ENCODE measurements at places on chromosomes 1 and 21. TPM values are rescaled to one million over a fixed set of nuclear protein-coding genes. Genes with fewer than 3 reads are reported as not detected.

DNA sequence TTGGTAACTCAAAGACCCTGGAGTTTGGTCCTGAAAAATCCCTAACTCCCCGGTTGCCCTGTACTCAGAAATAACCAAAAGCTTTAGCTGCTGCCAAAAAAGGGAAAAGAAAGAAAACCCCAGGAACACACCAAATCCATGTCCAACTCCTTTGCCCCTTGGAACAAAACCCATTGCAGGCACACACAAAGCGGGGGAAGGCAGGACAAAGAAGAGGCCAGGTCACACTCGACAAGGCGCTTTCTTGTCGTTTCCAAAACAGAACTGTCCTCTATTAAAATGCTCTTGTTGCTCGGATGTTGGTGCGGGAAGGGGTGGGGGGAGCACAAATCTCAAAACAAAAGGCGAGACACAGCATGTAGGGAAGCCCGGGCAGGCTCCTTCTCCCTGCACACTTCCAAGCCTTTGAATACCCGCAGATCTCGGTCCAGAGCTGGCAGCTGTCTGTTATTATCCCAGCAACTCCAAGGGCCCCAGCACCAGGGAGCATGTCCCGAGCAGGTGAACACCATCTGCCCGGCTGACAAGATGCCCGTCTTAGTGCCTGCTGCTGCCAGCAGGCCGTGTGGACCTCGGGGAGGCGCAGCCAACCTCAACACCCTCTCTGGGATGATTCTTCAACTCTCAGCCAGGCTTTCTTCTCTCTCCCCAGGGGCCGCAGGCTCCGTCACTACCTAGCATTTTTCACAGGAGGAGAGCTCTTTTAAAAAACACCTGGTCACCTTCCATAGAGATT lies 96.4 kb downstream of the SSBP3 start:
- DNase-seq: peak; percentile 78

DNA sequence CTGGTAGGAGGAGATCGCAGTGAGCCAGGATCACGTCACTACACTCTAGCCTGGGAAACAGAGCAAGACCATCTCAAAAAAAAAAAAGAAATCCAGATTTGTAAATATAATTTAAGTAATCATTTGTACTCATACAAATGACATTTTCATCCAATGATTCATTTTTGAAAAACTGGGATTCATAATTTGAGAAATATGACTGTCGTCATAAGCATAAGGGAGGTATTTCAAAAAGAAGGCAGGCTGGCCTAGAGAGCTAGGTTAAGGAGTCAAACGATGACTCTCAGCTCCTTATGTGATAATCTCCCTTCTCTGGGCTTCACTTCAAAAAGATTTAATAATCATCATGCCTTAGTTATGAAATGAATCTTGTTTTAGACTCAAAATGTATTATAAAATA lies 2.3 kb downstream of the GART start:
- DNase-seq: no peak

GRCh38 chr1:221687836-221688487 lies 53.9 kb downstream of the DUSP10 start:
- peak; percentile 72 for DNase-seq

DNA sequence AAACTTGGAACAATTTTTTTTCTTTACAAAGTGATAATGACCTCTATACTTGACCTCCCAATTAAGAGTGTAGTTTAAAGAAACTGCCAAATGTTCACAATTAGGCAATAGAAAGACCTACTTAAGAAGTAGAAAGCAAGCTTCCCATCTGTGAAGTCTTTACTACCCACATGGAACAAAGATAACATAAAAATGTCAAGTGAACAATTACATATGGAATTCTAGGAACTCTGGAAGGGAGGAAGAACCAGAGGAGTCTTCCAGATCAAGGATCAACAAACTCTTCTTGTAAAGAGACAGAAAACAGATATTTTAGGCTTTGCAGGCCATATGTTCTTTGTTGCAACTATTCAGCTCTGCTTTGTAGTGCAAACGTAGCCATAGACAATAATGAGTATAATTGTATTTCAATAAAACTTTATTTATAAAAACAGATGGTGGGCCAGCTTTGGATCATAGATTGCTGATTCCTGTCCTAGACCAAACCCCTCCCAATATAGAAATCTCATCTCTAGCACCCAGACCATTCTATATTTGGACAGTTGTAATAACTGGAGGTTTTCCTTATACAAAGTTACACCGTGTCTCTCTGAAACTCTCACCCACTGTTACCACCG lies 68.4 kb upstream of the MAGI3 start:
- DNase-seq: no peak

- DNase-seq: no peak
Measured at GRCh38 chr1:203590603-203591002, 36.0 kb upstream of the ATP2B4 start.

DNA sequence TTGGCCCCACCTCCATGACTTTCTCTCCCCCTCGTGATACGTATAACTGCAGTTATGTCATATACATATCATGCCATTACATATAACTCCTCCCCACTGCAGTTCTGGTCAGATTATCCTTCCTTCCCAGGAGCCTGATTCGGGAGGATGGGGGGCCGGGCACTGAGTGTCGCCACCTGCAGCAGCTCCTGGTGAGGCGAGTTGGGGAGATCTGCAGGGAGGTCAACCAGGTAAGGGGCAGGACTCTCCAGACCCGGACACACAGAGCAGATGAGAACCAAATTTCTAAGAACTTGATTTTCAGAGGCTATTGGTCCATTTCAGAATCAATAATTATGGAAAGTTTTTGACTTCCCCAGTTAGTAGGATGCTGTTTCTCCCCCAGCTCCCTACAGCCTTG lies 19.5 kb downstream of the HYI start:
- no peak for DNase-seq

DNA sequence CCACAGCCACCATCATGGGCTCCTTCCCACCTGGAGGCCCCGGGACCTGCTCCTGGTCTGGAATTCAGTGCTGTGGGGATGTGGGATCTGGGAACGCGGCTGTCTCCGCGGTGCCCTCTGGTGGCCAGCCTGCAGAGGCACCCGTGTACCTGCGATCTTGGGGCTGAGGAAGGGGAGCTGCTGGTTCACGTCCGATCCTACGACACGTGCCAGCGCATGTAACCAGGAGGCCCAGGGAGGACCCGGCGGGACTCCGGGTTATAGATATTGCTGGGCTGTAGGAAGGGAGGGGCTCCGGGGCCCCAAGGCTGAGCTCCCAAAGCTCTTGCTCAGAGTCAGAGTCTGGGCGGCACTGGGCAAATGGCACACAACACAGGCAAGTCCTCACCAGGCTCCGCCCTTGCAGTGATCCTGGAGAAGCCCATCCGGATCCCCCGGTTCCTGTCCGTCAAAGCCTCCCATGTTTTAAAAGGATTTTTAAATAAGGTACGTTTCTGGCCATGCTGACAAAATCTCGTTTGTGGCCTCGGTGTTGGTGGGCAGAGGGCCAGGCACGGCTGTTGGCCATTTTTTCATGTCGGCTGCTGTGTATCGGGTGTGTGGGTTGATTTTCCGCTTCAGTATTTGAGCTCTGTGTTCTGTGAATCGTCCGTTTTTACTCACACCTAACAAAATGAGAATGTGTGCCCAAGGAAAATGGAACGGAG lies 20.1 kb downstream of the FAAP20 start:
- peak; percentile 84 for DNase-seq

GRCh38 chr1:114177282-114177681 lies 23.6 kb upstream of the SYT6 start:
- DNase-seq: no peak

DNA sequence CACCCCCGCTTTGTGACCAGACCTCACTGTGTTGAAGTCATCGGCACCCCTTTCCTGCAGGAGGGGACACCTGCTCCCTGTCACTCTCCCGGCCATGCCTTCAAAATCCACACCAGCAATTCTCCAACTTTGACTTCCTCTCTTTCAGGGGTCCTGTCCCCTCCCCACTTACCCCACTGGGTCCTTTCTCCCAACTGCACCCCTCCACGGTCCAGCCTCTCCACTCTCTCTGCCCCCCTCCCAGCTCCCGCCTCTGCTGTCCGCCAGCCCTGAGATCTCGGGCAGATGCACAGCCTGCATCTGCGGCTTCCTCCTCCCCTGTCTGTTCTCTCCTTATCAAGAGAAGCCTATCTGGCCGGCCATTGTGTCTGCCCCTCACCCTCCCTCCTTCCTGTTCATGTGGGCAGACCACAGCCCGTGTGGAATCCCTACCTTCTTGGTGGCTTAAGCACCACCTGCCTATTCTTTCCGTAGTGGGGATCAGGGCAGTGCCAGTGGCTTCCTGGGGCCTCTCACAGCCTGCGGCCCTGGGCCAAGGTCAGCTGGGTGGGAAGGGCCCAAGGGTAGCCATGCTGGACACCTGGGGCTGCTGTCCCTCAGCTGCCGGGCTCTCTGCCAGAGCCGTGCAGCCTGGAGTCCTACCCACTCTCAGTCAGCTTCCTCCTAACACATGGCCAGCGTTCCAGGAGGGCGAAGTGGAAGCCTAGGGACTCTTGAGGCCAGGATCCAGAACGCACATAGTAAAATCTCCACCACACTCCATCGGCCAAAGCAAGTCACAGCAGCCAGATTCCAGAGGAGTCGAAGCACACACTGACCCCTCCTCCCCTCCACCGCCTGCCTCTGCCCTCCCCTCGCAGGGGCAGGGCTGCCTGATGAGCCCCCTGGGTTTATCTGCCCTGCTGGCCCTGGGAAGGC lies 5.1 kb upstream of the HES4 start:
- DNase-seq: peak; percentile 83

- no peak for DNase-seq
Measured at GRCh38 chr1:212873518-212873917, 15.4 kb downstream of the FLVCR1 start.

The FAM131C gene
- 0.72 TPM for total RNA-seq

- no peak for DNase-seq
Measured at GRCh38 chr1:68378296-68379084, 71.3 kb downstream of the RPE65 start.

The FMO4 gene
- 10.2 TPM for total RNA-seq

DNA sequence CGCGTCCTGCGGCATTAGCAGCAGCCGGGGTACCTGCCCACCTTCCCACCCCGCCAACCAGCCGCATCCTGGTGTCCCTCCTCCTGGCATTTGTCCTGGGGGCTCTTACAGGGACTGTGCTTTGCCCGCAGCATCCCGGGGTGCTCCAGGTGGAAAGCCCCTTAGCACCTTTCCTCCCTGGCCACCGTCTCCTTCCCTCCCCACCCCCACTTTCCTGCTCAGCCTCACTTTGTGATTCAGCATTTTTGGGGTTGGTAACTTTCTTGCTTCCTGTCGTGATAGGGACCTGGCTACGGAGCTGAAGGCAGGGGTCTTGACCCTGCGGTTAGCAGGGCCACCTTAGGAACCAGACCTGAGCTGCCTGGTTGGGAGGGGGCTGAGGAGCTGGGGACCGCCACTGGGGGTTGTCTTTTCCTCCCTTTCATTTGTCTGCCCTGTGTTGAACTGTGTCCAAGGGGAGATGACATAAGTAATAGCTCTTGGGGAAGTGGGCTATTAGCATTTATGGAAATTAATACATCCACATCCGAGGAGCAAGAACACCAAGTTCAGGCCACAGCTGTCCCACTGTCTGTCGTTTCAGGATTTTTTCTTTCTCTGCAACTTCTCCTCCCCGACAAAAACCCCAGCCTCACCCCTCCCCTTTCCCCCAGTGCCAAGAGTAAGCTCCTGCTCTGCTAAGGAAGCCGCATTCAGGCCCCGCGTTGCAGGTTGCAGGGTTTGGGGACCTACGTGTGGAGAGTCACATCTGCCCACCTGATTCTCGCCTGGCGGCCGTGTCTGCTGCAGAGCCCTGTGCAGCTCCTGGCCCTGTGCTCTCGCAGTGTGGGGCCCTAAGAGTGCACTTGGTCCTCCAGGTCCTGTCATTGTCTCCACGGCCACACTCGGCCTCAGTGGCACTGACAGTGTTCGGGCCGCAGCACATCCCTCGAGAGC lies 1.6 kb upstream of the NPHP4 start:
- no peak for DNase-seq

GRCh38 chr1:174913225-174913903 lies 86.4 kb upstream of the CACYBP start:
- no peak for DNase-seq

DNA sequence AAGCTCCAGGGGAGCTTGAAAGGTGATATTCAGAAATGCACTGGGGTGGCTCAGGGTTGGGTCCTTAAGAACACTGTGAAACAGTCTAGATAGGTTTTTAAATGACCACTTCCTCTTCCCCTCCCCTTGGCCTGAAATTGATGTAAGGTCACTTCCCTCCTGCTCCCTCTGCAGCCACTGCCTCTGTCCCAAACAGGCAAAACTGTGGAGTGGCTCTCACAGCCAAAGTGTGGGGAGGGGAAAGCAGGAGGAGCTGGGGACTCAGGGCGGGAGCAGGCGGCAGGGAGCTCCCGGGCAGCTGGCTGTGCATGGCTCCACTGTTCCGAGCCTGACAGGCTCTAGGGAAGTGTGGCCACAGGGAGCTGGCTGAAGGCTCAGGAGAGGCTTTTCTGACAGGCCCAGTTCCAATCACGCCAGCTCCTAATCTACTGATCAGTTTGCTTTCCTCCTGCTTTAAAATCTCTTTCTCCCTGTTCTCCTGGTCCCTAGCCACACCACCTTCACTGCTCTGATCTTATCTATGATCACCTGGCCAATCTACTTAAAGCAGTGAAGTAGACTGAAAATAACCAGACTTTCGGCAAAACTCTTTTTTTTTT lies 5.1 kb upstream of the CSRP1 start:
- peak; percentile 68 for DNase-seq
